Stimulated activated CD4-positive, alpha-beta T cell treated with anti-CD3 and anti-CD28 coated beads, Interleukin-1b, Interleukin-23, amount 100 ng/mL, for 4 hours (primary cell): ENCODE measurements at places on chromosomes 12 and 14.

- no peak for DNase-seq
Measured at GRCh38 chr14:98293576-98293975, 978.4 kb downstream of the BCL11B start.

- no peak for DNase-seq
Measured at GRCh38 chr12:2101771-2102170, 49.0 kb downstream of the CACNA1C start.

DNA sequence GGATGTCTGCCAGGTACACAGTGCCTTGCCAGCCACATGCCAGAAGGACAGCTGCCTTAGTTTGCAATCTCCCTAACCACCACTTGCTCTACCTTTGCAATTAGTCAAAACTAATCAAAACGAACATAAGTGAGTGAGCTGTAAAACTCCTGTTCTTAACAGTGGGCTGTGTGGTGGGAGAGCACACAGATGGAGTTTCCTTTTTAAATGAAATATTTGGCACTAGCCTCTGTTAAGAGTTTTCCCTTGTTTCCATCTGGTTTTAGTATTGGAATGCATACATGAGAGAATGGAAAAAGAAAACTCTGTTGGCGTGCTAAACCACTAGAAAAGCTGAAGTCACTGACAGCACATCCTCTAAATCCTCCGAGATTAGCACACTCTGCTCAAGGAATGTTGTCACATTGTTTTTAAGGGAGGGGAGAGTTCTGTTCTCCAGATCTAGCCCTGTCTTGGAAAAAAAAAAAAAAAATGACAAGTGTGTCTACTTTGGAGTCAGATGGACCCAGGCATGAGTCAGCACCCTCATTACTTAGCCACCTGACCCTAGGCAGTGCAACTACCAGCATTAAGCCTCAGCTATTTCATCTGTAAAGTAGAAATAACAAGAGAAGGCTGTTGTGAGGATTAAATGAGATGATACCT is 83.9 kb downstream of the STXBP6 start:
- DNase-seq: no peak

- DNase-seq: no peak
Measured at GRCh38 chr12:8077207-8077606, 4.9 kb upstream of the NECAP1 start.

DNA sequence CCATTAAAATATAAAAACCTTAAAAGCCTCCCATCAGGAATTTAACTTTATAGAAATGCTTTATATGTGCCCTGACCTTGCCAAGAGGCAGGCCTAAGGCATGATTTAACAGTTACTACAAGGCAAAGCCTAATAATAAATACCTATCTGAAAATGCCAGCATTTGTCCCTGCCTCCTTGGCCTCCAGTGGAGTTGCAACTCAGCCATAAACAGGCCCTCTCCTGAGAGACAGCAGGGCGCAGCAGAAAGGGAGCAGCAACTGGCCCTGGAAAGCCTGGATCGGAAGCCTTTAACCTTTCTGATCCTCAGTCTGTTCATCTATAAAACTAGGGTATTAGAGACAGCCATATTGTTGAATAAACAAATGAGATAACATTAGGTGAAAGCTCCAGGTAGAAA is 324.4 kb downstream of the PAWR start:
- no peak for DNase-seq

GRCh38 chr12:114779186-114779585 is 95.2 kb upstream of the TBX3 start:
- DNase-seq: no peak

DNA sequence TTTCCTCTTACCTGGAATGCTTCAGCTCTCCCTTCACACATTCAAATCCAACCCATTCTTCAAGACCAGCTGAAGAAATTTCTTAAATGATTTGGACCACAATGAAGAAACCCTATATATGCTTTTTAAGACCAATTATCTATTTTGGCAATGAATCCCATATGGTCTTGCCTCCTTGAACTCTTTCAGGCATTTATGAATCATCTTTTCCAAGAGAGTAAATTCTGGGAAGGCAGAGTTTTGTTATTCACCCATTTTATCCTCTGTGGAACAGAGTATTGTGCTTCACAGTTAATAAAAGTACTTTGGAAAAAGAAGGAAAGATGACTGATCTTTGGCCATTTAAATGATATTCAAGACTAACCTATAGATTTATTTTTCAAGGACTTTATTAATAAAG is 14.0 kb downstream of the GIT2 start:
- no peak for DNase-seq

DNA sequence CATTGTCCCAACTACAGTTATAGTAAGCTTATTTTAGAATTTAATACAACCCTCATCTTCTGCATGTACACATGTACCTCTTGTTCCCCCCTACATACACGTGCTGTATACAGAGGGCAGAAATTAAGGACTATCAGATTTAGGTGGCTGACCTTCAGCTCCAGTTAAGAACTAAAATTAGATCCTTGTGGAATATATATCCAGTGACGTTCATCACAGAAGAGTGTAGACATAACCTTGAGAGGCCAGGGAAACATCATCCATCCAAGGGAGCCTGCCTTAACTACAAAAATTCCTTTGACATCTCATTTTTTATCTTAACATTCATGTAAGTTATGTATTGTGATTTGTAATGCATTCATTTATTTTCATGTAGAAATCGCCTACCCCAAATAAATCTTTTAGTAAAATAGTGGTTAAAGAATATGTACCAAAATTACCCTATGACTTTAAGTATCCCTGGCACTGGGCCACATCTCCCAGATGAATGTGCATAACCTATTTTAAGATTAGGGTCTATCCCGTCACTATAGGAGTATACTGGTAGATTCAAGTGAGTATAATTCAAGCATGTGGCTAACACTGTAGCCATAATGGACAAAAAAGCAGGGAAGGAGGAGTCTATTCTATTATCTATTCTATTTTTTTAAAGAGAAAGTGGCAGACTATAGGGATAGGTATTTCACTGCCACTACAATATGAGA is 27.5 kb downstream of the RIC8B start:
- no peak for DNase-seq

DNA sequence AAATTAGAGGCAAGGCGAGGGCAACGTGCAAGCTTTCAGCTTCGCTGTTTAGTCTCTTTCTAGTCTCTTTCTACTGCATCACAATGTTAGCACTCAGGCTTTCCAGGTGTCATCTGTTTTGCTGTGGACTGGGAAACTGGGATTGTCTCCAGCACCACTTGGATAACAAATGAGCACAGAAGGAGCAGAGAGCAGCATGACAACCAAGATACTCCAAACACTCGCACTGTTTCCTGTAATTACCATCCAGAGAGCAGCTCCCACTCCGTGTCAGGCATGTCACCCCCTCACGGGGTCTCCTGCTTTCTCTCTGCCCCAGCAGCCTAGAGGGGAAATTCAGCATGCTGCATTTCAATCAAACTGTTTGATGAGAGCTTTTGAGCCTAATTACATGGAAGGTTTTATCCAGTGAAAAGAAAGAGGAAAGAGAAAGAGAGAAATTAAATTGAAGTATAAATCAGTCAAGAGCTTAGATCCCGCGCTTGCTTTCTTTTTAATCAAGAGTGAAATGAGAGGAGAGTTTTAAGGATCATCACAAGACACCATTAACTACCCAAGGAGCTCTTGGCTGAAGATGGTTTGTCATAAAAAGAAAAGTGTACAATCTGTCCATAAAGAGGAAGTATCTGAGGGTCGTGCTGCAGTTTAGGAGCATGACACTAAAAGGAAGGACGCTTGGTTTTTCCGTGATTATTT is 917.7 kb downstream of the DIO2 start:
- DNase-seq: no peak

DNA sequence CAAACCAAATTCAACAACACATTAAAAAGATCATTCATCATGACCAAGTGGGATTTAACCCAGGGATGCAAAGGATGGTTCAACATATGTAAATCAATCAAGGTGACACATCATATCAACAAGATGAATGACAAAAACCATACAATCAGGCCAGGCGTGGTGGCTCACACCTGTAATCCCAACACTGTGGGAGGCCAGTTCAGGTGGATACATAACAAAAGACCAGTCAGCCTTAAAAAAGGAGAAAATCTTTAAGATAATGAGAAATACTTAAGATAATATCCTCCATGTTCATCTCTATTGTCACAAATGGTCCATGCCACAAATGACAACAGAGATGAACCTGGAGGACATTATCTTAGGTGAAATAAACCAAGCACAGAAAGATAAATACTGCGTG is 12.4 kb downstream of the L2HGDH start:
- no peak for DNase-seq

DNA sequence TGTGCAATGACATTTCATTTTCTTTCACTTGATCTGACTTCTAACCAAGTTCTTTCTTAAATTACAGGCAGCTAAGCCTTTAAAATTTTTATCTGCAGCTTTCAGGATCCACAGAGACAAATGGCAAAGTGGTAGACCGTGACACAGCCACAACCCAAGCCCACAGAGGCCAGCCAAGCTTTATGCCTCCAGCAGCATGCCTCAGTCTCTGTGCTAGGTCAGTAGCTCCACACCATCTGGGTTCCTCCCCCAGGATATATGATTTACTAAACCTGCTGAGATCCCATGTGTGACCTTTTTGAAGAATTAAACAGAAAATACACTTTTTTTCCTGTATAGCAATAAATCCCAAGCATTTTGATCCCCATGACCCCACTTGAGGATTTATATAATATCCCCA is 290.4 kb upstream of the CAND1 start:
- no peak for DNase-seq

DNA sequence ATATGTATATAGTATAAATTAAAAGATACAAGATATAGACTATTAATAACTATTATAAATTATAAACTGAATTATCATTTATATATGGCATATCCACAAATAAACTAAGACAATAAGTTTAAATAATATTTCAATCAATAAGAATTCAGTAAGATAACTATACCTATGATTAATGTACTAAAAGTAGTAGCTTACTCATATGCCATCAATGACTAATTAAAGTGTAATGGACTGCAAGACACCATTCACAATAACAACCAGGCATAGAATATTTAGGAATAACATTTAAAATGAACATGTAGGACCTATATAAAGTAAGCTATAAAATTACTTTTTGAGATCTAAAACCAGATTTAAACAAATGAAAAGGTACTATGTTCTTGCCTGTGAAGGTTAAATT is 18.8 kb downstream of the KCNC2 start:
- DNase-seq: no peak

DNA sequence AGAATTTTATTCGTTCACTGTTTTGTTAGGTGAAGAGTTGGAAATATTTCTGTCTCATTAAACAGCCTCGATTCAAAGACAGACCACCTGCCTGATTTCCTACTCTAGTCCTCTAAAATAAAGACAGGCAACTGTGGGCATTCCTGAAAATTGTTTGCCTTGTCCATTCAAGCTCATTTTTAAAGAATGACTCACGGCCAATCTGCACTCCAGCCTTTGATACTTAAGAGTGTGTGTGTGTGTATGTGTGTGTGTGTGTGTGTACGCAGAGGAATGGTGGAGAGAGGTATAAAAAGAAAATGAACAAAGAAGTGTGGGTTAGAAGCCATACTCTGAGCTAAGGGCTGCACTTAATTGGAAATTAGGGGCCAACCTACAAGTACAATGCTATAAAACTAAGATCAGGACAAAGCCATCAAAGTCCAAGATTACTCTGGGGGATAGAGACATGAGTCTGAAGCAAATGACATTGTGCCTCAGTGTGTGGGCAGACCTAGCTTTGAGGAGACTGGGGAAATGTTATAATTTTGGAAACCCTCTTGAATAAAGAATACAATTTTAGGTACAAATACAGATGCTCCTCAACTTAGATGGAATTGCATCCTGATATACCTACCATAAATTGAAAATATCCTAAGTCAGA is 45.6 kb upstream of the SOCS2 start:
- no peak for DNase-seq

DNA sequence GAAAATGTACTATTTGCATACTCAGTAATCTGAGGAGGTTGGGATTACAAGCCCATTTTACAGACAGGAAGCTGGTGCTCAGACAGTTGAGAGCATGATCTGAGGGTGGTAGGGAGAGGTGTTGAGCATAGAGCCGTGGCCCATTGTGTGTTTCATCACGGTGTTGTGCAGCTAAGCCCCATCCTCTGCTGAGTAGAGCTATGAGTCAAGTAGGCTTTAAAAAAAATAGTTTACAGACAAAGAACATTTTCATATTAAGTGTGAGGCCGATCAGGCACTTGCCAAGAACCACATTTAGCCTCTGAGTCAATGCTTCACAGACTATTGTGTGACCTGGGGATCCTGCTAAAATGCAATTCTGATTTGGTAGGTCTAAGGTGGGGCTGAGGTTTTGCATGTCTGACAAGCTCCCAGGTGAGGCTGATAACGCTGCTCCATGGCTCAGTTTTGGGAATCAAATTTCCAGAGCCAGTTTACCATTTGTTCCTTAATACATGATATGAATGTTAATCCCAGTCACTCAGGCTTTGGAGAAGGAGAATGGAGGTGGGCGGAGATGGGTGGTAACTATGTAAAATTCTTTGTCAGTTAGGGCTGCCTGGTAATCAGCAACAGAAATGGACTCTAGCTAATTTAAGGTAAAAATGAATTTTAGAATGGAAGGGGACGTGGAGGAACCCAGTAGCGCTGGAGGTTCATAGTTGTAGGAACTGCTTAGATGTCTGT is 22.2 kb downstream of the ZNF664 start:
- no peak for DNase-seq

DNA sequence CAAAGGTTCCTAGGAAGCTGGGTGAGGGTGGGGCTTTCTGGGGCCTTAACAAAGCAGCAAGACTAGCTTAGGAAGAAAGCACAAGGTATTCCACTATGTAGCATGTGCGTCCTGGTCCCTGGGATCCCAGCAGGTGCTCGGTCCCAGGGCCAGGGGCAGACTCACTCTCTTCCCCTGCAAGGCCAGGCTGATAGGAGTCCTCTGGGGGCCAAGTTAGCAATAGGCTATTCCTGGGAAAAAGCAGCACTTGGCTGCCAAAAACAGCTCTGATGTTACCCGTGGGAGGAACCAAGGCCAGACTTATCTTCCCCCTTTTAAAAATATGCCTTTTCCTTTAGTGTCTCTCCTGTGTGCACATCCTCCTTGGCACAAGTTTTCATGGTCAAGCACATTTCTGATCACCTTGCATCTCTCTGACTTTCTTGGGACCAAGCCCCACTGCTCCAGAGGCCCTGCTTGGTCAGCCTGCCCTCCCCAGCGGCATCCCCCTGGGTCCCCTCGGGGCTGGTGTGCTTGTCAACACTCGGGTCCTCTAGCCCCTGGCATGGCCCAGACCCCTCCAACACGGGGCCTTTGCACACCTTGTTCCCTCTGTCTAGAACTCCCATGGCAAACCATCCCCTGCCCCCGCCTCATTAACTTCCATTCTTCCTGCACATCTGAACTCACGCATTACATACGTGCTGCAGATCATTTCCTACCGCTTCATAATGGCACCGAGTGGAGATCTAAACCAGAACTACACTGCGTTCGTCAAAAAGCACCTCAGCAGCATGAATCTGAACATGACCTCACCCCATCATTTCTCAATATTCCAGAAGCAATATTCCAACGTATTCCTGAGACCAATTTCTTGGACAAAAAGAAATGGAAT is 21.9 kb downstream of the CCDC92 start:
- no peak for DNase-seq

- no peak for DNase-seq
Measured at GRCh38 chr14:81589381-81590065, 55.9 kb upstream of the SEL1L start.
